Kidney capillary endothelial cell (primary cell): ENCODE measurements at places on chromosomes 11 and 22.

DNA sequence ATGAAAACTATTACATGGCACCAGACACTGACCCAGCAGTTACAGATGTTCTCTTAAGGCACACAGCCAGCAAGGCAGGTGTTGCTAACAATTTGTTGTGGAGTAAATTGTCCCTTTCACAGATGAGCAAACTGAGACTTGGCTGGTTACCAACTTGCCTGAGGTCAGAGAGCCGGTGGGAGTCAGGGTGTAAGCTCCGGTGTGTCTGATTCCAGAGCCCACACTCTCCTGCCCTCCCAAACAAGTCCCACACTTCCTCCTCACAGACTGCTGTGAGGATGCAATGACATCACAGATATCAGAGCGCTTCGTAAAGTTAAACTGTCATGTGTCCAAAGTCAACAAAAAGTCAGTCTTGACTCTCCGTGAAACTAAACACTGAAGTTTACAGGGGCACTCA is 12.5 kb downstream of the GDPD5 start:
- no peak for DNase-seq

GRCh38 chr11:44097821-44098220 is 2.3 kb downstream of the EXT2 start:
- no peak for DNase-seq

GRCh38 chr22:45164270-45165088 is 754 bp downstream of the NUP50 start:
- no peak for DNase-seq

- DNase-seq = no peak
These were observed 676.3 kb upstream of the ANO3 start for GRCh38 chr11:25655636-25656035.

DNA sequence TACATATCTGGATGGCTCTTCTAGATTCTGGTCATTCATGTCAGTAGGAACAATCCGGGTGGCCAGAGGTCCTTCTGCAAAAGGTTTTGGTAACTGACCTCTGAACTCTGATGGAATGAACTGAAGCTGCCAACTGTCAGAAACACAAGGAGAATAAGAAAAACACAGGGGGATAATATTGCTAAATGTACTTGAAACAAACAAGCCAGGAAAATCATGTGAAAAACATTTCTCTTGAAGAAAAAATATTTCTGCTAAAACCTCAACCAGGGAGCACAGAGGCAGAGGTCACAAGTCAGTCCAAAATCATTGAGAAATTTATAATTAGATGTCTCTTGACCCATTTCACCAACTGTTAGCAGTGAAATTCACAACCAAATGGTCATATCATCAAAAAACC is 35.2 kb downstream of the ALG9 start:
- DNase-seq = no peak

DNA sequence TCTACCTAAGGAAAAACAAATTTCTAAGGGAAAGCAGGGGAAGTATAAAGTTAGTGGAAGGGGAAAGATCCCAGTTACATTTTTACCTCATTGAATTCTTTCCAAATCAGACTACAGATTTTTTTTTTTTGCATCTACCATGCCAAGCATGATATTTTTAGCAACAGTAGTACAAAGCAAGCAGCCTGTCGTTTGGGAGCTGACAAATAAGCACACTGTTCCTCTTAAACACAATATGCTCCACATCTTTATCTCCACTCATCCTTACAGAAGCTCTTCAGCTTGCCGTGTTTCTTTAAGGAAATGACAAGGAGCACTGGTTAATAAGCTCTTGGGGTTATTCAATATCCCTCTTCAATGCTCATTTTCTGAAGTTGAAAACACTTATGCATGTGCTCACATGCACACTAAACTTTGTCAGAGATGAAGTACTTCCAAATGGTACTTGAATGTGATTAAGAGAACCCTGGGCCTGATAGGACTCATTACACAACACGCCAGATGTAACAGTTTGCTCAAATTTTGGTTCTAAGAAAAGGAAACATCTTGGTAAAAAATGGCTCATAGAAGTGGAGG is 53.8 kb downstream of the PAX6 start:
- DNase-seq = no peak

DNA sequence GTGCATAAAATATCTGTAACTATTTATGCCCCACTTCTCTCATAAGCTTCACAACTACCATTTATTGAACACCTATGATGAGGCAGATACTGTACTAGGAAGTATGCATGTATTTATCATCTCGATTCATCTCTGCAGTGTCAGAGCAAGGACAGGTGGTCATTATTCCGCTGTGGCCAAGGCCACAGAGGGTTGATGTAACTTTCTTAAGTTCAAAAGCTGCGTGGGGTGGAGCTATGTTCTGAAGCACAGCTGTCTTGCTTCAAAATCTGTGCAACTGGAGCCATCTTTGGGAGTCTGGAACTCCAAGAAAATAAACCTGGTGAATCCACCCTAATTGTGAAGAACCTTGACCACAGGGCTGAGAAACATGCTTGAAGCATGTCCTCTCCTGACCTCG is 60.2 kb upstream of the HMGXB4 start:
- DNase-seq = no peak

- no peak for DNase-seq
These were observed 10.8 kb downstream of the TP53I11 start for GRCh38 chr11:44939673-44940395.

DNA sequence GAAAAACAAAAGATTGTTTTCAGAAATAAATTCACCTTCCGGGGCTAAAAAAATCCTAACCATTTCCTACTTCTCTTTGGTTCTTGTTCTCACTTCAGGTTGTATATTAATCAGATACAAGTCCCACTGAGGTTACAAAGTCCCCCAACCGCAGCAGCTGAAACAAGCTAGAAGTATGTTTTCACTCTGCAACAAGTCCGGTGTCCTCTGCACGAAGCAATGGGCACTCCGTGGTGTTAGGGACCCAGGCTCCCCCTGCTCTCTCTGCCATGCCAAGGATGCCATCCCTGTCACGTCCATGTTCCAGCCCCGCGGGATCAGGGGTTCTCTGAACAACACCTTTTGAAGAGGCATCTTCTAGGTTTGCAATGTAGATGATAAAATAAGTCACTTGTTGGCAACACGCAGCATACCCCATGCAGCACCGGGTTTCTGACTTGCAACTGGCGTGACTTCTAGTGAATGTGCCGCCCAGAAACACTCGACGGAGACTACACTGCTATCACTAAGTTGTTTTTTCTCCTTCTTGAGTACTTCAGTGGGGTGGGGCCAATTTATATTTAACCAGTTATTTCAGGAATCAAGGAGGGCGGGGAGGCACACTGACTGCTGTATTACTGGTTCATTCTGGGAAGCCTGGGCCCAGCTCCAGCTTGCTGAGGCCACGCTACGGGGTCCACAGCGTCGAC is 25.4 kb upstream of the GSTP1 start:
- DNase-seq = no peak

- DNase-seq = peak; percentile 57
These were observed 114.7 kb downstream of the CRYBB2 start for GRCh38 chr22:25334162-25334490.

DNA sequence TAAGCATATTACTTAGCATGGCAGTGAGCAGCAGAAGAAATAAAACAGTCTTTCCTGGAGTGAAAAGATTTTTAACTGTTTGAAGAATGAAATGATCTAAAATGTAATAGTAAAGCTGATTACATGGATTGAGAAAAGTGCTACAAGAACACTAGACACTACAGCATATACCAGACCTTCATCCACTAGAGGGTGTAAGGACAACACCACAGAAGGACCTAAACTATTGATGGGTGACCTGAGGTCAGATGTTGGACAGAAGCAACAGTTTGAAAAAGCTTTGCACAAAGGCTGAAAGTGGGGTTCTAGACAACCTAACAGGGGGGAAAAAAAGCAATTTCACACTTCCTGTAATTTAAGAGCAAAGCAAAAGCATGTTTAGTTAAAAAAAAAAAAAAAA is 97.7 kb downstream of the RBFOX2 start:
- DNase-seq = peak; percentile 69

GRCh38 chr11:71537537-71537936 is 288 bp upstream of the KRTAP5-8 start:
- DNase-seq = no peak

DNA sequence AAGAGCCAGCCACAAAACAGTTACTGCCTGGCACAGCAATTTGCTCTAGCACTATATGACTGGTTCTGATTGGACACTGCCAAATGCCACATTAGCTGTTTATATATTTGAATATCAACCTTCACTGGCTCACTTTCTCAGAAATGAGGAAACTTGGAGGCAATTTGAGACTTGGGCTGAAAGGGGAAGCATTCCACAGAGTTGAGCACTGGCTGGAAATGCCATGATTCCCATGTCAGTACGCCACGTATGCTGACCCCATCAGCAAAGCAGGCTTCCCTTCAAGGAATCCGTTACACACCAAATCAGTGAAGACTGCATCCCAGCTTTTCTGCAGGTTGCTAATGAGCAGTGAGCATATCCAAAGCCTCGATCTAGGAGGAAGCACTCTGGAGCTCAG is 34.7 kb downstream of the GALNT18 start:
- no peak for DNase-seq

DNA sequence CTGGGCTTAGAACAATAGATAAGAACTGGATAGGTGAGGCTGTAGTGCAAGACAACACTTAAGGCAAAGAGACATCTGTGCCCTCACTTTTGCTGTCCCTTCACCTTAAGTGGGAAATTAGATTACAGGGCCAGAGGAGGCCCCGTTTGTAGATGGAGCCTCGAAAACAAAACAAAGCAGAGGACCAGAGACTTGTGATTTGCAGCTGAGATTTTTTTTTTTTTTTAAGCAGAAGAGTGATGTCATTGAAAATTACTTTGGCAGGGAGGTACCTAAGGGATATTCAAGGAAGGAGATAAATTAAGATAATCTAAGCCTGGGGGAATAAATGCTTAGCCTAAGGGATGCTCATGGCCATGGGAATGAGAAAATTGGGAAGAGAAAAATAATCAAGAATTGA is 31.4 kb downstream of the ZC3H12C start:
- DNase-seq = no peak
